Fibroblast of skin of back (primary cell): ENCODE measurements at places on chromosomes 2 and 18.

GRCh38 chr2:122193622-122194021 lies 438.2 kb downstream of the TSN start:
- no peak for DNase-seq

DNA sequence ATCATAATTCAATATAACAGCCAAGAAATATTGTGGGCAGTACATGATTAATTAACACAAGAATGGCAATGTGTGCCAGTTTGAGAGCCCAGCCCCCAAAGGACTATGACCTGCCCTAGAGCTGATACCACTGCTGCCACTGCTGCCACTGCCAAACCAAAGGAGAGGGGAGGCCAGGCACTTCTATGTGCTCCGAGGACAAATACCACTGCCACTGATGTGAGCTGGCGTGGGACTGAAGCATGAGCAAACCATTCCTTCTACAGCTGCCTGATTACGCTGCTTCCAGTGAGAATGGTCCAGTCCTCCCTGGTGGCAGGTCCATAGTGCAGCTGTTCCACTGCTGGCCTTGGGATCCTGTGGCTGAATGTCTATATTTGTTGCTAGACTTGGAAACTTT lies 392.2 kb downstream of the CCDC85A start:
- DNase-seq = no peak

GRCh38 chr2:221005338-221005737 lies 566.8 kb downstream of the EPHA4 start:
- no peak for DNase-seq

- DNase-seq = peak; percentile 30
Observed at GRCh38 chr2:203928849-203929248, 7.7 kb upstream of the ICOS start.

DNA sequence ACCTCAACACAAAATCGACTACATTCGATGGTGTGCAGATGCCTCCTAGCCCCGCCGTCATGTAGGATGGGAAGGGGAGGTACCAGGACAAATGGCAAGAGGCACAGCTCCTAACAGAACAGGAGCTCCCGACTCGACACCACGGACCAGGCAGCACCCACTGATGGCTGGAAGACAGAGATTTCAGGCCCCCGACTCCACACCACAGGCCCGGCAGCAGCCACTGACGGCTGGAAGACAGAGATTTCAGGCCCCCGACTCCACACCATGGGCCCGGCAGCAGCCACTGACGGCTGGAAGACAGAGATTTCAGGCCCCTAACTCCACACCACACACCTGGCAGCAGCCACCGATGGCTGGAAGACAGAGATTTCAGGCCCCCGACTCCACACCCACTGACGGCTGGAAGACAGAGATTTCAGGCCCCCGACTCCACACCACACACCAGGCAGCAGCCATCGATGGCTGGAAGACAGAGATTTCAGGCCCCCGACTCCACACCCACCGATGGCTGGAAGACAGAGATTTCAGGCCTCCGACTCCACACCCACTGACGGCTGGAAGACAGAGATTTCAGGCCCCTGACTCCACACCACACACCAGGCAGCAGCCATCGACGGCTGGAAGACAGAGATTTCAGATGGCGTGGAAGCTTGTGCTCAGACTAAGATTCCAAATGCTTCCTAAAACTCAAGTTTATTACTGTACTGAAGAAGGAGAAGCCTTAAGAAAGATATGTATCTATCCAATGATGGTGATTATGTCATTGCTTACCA lies 135.5 kb downstream of the EIPR1 start:
- DNase-seq = no peak
